ENCODE measurements at places on chromosomes 4 and X.

DNA sequence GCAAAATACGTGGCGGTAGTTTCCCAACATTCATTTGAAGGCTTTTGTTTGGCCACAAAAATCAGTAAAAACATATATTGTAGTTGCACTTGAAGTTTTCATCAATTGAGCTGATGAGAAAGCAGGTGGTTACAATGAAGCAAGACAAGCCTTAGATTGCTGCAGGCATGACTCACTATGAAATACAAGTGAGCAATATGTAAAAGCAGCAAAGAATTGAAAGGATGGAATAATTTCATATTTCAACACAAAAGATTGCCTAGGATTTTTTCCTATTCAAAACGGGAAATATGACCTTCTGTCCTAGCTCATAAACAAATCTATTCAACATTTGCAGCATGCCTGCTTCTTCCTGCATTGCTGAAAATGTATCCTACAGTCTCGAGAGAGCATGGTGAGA, 190.9 kb upstream of the BANK1 start:
- DNase-seq, result no peak

GRCh38 chr4:38516190-38516589, 147.8 kb upstream of the KLF3 start:
- DNase-seq, result no peak

DNA sequence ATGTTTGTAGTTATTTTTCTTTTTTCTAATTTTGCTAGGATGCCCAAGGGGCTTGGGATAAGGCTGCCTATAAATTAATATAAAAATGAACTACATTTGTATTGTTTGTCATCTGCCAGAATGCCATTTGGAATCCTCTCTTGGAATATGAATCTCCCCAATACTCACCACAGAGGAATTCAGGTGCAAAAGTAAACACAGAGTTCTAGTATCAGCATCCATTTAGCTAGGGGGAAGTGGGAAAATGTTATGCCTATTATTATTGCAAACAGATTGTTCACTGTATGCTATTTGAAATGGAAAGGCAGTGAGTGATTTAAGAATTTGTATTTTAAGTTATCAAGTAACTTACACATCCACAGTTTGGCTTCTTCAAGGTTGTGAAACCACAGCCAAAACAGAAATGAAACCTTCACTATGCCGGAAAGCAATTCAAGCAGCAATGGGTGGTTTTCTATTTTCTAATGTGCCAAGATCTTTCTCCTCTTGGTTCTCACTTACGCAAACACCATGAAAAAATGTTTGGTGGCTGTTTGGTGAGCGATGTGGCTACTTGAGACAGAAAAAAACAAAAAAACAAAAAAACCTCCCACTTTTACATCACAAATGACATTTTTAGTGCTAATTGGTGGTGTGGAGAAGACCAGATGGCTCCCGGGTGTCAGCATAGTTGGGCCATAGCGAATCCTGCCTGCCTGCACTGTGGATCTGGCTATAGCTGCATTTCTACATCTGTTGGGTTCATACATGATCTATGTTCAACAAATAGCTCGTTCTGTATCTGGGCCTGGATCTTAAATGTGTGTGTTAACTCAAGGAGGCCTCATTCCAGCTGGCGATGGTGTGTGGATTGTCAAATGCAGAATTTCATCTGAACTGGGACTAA, 200.8 kb upstream of the GIMD1 start:
- no peak for DNase-seq

- DNase-seq, result peak; percentile 26
Measured at GRCh38 chr4:140163029-140163810, 9.2 kb upstream of the MAML3 start.

DNA sequence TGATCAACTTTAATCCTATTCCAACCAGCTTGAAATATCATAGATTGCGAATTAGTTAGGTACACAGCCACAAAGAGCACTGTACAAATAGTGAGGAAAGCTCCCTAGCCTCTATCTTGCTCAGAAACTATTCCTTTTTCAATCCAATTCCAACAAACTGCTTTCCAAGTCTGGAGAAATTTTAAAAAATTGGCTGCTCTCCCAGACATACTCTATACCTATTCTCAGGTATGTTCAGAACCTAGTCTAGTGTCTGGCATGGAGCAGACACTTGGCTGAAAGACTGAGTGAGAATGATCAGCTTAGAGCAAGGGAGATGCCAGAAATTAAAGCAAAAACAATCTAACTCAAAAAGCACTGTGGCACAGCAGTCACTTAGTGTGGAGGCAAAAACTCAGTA, 105.9 kb downstream of the SLC10A7 start:
- DNase-seq, result no peak
